ENCODE measurements at places on chromosomes 7 and 10.

DNA sequence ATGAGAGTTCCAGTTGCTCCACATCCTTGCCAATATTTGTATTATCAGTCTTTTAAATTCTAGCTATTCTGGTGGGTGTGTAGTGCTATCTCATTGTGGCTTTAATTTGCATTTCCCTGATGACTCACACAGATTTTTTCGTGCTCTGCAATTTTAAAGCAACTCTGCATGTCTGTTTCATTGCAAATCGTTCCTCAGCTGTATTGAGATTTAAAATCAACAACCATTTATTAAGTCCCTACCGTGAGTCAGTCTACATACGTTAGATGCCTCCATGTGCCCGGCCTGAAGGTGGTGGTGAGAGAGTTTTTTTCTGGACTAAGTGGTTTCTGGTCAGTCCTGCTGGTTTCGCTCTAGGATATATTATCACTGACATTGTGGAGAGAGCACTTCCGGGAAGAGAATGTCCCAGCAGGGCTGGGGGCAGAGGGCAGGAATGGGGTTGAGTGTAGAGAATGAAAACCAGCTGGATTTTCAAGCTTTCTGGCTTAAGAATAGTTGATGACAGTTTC, 8.4 kb upstream of the HYCC1 start:
- no peak for DNase-seq

DNA sequence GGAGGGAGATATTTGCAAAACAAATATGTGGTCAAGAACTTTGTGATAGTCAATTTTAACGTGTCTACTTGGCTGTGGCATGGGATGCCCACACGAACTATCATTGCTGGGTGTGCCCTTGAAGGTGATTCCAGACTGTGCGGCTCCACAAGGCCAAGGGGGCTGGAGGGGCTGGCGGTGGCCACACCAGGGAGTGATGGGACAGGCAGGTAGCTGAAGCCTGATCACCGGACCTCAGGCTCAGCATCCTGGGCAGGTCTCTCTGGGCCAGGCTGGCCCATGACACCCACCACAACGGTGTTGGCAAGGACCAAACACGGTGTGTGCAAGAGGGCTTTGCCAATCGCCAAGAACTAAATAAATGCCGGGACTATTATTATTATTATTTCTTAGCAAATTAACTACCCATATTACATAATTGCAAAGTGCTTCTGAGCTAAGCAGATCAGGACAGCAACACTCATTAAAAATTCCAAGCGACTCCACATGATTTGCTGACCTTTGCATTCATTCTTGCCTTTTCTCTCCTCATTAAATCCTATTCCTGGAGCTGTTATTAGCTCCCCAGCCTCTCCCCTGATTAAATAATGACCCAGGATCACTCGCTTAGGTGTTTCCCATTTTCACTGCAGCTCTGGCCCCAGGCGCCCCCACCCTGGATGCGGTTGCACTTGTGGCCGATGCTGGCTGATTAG, 35.4 kb upstream of the PPP2R2D start:
- no peak for DNase-seq

- DNase-seq, result no peak
Measured at GRCh38 chr10:96797485-96797884, 34.6 kb upstream of the LCOR start.

GRCh38 chr7:131797841-131798240, 241.4 kb upstream of the PODXL start:
- no peak for DNase-seq

GRCh38 chr10:35691522-35692236, 49.6 kb upstream of the FZD8 start:
- no peak for DNase-seq

DNA sequence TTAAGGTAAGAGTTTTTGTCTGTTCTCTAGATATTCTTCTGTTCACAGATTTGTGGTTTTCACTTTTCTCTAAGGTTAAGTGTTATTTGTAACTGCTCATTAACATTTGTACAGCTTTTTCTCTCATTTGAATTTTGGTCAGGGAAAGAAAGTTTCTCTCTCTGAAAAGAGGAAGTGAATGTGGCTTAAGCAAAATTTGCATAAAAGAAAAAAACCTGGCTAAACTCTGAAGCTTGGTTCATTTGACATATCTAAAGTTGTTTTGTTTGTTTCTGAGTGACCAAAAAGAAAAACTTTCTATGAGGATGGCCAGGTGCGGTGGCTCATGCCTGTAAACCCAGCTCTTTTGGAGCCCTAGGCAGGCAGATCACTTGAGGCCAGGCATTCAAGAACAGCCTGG, 22.0 kb upstream of the SLC26A4 start:
- no peak for DNase-seq

DNA sequence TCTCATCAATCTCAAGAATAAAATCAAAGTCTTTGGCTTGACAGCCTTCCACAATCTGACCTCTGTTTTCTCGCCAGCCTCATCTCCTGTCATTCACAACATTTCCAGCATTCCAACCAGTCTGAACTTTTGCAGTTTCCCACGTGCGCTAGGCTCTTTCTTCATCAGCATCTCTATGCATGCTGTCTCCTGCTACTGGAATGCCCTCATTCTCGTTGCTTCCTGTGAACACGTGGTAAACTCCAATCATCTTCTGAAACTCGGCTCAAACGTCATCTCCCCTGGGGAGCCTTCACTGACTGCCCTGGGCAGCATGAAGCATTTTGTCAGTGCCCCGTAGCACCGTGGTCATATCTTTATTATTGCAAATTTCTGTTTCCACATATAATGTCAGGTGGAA, 12.2 kb upstream of the RSBN1L start:
- DNase-seq, result no peak

- DNase-seq, result no peak
Measured at GRCh38 chr7:3916146-3916545, 615.1 kb downstream of the SDK1 start.

GRCh38 chr10:96758423-96758822, 38.1 kb upstream of the PIK3AP1 start:
- DNase-seq, result no peak

DNA sequence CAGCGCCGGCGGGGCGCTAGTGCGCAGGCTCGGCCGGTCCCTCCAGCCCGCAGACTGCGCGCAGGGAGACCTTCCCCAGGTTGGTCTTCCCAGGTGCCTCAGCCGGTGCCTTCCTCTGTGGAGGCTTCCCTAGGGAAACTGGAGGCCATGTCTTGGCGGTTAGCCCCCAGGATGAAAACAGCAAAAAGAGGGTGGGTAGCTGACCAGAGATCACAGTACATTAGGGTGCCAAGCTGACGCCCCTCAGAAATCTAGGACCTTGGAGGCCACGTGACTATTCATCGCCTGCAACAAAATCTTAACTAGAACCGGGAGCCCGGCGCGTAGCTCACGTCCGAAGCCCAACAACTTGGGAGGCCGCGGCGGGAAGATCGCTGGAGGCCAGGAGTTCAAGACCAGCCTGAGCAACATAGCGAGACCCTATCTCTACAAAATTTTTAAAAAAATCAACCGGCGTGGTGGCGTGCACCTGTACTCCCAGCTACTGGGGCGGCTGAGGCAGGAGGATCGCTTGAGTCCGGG, 327 bp upstream of the FIS1 start:
- no peak for DNase-seq

DNA sequence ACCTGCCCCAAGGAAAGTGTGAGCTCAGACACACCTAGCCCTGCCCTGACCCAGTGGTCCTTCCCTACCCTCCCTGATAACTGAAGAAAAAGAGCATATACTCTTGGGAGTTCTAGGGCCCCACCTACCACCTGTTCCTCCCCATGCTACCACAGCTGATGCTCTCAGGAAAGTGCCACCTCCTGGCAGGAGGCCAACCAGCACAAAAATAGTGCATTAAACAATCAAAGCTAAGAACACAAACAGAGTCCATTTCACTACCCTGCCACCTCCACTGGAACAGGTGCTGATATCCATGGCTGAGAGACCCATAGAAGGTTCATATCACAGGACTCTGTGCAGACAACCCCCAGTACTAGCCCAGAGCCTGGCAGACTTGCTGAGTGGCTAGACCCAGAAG, 288.6 kb upstream of the PHF14 start:
- DNase-seq, result no peak

- no peak for DNase-seq
Measured at GRCh38 chr10:26112532-26112931, 104.0 kb upstream of the GAD2 start.

GRCh38 chr10:34644224-34644623, 170.9 kb downstream of the PARD3 start:
- no peak for DNase-seq

GRCh38 chr10:124703778-124704427, 40.3 kb downstream of the FAM53B start:
- DNase-seq, result no peak

DNA sequence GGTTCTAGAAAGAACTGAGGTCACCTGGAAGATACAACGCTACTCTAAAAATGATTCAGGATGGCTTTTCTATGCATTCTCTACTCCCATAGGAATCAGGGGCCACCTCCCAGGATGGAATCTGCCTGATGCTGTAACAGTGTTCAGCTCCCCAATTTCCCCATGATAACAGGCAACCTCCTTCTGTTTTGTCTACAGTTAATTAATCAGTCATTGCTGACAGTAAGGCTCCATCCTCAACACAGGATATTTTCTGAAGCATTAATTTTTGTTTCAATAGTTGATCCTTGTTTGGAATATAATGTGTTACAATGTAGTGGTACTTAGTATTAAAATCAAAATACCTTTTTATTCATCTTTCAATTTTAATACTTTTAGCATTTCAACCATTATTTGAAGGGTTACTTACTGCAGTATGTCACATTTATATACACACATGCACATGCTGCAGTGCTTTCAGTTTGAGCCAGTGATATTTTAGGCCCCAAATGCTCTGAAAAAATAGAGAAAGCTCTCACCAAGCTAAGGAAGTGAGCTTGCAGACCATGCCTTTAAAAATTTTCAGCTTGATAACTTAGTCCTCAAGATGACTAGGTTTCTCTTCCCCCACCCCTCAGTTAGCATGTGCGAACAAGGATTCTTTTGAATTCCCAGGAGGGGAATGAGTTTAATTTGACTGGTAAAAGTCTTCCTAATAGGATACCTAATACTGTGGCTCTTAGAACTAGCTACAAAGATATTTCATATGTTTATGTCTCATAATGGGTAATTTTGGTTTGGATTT, 592 bp upstream of the PIK3CG start:
- DNase-seq, result no peak

- no peak for DNase-seq
Measured at GRCh38 chr7:26653430-26654399, 210.7 kb downstream of the SKAP2 start.

GRCh38 chr7:87342231-87342630, 3.2 kb upstream of the CROT start:
- no peak for DNase-seq

DNA sequence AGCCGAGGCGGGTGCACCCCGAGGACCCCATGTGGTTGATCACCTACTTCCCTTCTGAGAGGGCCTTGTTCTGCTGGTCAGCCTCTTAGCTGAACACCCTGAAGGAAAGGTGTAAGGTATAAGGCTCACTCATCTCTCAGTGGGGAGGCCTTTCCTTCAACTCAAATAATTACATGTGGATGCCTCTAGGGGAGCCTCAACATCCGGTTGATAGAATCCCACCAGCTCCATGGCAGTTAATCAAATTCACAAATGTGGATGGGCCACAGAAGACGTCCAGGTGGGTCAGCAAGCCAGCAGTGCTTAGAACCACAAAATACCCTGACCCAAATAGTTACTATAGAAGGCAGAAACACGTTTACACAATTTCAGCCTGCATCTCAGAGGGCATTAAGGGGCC, 37.7 kb upstream of the ZNF32 start:
- DNase-seq, result no peak

GRCh38 chr10:34198953-34199352, 616.1 kb downstream of the PARD3 start:
- no peak for DNase-seq

GRCh38 chr7:131556053-131556908, at the start of gene PODXL:
TSS of gene PODXL (minus strand) at chr7:131556628. CDS start at chr7:131556359, 269 bp downstream.
- peak; percentile 46 for DNase-seq

DNA sequence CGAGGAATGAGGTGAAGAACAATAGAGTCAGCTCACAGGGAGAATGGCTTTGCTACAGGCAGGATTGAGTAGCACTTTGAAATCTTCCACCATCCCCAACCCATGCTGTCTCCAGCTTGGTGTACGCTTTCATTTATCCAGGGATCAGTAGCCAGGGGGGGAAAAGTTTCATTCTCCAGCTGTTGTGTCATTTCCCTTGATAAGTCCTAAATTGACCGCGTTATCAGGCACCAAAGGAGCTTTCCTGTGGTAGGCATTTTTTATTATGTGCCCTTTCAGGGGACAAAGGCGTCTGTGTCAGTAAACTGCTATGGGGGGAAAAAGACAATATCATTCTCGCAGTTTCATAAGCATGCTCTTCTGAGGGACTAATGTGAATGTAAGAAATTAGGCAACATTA, 106.6 kb upstream of the YAE1 start:
- no peak for DNase-seq

DNA sequence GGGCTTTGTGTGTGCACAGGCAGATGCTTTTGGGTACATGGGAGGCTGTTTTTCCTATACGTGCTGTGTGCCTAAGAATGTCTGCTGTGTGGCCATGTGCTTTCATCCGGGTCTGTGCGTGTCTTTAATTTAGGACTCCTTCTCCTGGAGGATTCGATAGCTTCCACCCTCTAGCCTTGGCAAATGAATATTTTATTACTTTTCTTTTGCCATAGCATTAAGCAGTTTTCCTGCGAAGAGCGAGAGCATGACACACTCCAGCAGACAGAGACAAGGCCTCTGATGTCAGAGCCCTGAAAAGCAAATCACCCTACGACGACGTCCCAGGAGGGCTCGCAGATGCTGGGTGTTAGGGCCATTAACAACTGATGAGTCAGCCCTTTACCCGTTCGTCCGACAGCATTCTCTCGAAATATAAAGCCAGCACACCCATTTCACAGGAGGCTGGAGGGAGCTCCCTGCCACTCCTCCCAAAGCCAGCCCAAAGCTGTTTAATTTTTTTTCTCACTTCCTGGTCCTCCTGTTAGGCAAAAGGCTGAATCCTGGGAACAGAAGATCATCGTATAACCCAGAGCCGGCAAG, 311.3 kb upstream of the ZMIZ1 start:
- no peak for DNase-seq

GRCh38 chr10:123706236-123706635, 40.1 kb downstream of the GPR26 start:
- DNase-seq, result no peak

GRCh38 chr7:70703785-70704184, 428.2 kb upstream of the GALNT17 start:
- no peak for DNase-seq

DNA sequence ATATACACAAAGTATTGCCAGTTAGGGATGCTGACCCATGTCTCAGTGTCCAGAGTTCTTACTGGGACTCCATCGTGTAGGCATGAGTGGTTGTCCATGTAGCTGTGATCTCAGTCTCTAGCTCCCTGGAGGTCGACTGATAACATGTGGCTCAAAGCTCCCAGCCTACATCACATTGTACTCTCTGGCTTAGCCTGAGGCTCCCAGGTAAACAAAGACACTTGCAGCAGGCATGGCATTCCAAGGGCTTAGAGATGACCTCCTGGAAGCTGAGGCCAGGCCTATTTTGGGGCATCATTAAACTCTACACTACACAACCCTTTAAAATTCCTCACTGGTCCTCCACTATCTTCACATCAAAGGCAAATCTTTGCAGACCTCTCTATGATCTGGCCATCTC, 100.8 kb upstream of the DOCK1 start:
- no peak for DNase-seq
